ENCODE measurements at places on chromosomes 2 and 18.
A peak's percentile ranks its signal among the peaks of the same experiment; 100 is the strongest.

DNA sequence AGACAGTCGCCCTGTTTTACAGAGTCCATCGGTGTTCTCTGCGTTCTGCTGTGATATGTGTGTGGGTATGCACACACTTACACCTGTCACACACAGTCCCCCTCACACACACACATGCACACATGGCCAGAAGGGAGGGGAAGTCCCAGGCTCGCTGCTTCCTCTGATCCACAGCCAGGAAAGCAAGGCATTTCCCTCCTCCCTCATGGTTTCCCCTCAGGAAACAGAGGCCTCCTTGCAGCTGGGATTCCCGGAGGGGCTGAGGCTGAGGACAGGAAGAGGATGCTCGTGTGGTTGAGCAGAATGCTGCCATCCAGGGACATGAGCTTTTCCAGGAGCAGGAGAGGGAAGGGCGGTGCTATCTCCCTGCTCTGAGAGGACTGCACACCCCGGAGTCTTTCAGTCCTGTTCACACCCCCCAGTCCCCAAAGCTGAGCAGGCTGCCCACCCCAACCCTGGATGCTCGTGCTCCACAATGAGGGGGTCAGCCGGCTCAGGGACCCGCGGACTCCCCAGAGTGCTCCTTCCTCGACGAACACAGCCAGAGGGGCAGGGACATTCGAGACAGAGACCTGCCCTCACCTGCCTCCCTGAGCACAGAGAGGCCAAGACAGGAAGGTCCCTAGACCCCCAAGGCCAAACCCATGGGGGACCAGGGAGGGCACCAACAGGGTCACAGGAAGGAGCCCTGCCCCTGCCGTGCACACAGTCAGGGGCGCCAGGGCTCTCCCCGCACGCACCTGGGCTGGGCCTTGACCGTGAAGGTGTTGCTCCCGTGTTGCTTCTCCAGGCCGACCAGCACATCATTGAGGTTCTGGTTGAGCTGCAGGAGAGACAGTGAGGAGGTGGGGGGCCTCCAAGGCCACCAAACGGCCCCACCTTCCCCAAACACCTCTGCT, 45.3 kb downstream of the BIN1 start:
- no peak for DNase-seq

DNA sequence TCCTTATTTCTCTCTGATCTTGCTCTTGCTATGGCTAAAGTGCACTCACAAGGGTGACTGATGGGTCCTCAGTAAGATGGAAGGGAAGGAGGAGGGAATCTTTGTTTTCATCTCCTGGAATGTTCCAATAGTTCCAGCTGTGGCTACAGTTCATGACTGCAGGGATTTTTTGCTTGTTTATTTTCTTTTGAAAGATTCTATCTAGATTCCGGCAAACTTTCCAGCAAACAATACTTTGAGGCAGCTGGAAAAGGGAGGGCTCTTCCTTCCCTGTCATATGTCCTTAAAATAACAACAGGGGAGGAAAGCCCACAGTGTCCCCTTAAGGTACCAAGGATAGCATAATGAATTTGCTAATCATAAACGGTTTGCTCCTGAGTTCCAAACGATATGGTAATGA, 111.3 kb upstream of the SLC14A2 start:
- DNase-seq: no peak

- DNase-seq: peak; percentile 61
These were observed at the start of gene MC5R for GRCh38 chr18:13823707-13824395. Gene MC5R (plus strand): TSS chr18:13824149. CDS start chr18:13825766, 1,617 bp downstream.

- DNase-seq: no peak
These were observed 106.7 kb downstream of the DTNB start for GRCh38 chr2:25566694-25567093.

DNA sequence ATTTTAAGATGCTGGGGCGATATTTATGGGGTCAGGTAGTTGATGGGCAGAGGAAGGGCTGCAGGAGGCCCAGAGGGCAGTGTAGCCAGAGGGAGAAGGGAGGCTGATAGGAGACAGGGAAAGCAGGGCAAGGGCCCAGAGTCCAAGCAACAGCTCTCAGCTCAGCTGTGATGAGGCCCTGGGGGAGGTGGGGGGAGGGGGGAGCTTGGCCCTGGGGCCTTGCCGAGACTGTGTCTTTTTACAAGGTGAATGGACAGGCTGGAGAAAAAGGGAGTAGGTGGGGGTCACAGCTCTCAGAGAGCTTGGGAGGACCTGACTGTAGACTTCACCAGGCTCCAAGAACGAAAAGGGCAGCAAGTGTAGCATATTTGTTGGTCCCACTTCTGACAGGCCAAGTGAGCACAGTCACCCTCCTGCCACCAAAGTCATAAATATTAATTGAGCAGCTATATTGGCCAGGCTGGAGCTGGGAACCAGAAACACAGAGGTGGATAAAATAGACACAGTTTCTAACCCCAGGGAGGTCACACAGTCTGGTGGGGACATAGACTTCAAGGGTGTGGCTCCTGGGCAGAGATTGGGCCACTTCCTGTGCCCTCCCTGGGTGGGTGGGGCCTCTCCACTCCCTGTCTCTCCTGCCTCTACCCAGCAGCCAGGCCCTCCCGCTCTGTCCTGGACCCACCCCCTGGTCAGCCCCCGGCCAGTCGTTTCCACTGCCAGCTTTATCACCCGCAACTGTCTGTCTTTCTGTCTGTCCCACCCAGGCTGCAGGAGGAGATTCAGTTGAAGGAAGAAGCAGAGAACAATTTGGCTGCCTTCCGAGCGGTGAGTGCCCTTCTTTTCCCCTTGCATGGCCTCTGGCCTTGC, 1.4 kb downstream of the DES start:
- DNase-seq: no peak

- no peak for DNase-seq
These were observed 112.8 kb downstream of the CAPN13 start for GRCh38 chr2:30694286-30695055.

DNA sequence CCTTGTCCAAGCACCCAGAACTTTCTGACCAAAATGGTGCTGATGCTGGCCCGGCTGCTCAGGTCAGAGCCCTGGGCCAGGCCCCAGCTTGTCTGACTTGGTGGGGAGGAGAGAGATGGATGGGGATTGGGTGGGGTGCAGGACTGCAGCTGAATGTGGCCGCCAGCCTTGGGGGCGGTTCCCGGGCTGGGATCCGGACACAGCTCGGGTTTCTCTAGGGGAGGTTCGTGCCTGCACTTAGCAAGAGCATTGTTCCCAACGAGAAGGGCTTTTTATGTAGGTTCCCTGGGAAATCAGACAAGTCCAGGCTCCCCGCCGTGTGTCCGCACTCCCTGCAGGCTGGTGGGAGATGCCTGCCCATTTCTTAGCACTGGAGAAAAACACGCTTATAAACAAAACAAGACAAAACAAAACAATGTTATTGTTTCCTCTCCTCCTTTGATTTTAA, 50.5 kb upstream of the HS6ST1 start:
- no peak for DNase-seq
